Urothelium cell line (cell line): ENCODE measurements at places on chromosomes 16 and 17.
A peak's percentile ranks its signal among the peaks of the same experiment; 100 is the strongest.

DNA sequence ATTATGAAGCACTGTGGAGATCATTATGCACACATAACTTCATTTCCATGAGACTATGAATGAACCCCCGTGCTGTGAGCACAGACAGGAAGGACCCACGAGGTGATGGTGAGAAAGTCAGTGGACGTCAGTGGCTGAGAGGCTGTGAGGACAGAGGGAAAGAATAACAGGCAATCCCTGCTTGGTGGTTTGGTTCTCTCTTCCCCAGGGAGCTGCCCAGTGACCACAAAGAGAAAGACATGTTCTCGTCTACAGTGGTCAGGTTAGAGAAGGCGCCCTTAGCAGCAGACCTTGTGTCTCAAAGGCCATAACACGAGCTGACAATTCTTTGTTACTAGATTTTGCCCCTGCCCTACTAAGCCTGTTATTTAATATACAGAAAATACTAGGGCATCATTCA lies 609.2 kb downstream of the TOX3 start:
- DNase-seq, result no peak

DNA sequence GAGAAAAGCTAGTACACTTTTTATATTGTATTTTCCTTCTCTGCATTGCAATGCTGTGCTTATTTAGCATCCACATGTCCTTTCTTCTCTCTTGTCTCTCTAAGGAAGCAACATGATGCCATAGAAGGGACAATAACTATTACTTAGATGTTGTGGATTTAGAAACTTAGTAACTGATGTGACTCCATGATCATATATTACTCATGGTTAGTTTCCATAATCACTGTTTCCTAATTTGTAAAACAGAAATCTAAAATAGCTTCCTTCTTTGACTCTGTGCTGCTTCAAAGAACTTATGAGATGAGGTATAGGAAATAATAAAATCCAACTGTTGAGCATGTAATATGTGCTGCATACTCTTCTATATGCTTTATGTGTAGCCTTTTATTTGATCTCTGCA lies 6.6 kb upstream of the ABCA5 start:
- DNase-seq, result no peak

DNA sequence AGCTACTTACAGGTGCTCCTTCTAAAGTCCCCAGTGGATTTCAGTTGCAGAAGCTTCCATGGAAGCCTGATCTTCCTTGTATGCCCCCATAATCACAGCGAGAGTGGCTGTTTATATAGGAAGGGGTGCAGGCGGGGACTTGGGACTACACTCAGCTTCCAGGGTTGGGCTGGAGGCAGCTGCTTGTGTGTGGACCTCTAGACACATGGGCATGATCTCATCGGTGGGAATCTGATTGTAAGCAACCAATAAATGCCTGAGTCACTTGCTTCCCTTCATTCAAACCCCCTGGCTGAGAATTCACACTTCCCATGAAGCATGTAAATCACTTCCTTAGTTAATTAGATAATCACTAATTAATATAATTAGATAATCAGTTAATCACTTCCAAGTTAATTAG lies 1.0 kb upstream of the KRT20 start:
- peak; percentile 43 for DNase-seq

DNA sequence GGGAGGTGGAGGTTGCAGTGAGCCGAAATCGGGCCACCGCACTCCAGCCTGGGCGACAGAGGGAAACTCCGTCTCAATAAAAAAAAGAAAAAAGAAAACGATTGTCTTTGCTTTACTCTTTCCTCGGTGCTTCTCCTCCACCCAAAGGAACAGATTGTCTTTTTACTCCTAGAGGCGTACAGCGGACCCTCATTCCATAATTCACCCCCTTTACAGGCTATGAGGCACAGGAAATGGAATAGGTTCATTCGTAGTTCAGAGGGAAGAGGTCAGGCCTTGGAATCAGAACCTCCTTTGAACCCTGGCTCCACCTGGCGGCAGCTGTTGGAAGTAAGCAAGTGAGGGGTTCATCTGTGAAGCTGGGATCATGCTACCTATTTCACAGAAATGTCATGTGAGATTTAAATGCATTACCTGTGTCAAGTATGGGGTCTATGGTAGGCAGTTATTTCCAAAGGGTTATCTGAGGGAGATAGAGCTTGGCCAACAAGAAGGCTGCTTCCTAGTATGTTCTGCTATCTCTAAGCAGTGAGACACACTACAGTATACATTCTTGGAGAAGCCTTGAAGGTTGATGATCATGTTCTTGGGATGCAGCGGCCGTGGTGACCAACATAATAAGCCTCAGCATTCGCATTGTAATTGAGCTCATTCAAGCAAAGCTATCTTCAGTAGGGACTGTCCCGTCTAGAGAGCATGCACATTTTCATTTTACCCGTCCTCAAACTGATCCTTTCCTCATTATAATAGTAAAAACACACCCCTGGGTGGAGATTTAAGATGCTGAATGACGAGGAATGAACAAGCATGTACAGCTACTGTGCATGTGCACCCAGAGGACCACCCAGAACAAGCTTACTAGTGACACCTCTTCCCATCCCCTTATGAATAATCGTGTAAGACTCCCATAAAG lies 18.7 kb upstream of the ZNF689 start:
- DNase-seq, result peak; percentile 69
